ENCODE measurements at places on chromosomes 12 and 14.

- DNase-seq: no peak
Observed at GRCh38 chr14:89138846-89139245, 278.2 kb downstream of the FOXN3 start.

DNA sequence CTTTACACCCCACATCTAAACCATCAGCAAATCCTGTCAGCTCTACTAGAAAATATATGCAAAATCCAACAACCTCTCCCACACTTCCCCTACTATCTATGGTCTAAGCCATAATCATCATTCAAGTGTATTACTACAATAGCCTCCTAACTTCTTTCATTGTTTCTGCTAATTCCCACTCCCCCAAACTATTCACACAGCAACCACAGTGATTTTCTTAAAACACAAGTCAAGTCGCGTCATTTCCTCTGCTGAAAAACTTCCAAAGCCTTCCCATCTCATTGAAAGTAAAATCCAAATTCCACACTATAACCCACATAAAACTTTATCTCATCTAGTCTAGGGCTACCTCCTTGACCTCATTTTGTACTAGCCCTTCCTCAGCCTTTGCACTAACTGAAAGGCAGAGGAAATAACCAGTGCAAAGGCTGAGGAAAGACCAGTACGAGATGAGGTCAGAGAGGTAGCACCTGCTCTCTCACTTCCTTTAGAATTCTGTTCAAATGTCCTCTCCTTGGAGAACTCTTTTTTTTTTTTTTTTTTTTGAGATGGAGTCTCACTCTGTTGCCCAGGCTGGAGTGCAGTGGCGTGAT lies 65.5 kb upstream of the MDM1 start:
- DNase-seq: no peak

DNA sequence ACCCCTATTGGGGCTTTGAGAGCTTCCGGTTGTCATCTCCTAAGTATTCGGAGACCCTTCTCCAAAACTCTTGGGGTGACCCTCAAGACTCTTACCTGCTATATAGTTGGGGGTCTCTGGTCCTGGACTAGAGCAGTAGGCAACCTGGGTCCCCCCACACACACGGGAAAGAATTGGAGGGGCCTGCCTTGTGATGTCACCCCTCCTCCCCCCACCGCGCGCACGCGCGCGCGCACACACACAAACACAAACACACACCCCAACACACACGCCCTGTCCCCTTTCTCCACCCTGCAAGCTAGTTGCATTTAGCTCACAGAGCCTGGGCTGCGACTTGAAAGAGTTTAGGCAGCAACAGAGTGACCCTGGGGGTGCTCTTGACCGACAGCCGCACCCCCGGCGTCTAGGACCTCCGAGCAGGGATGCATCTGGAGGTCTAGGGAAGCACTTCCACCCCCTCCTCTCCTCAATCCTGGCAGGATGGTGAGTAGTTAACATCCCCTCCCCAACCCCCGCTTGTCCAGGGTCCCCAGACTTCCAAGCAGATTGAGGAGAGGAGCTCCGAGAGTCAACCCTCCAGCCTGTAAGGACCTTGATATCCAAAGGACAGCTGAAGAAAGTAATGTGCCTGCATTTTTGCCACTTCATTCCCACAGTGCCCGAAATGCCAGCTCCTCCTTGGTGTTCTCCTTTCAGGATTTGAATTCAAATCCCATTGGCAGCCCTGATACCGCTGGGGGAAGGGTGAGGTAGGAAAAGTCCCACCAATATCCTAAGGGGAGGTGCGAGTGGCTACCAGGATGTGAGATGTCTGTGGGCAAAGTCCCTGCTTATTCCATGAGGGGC lies 1.4 kb upstream of the DNAJC14 start:
- DNase-seq: peak; percentile 71

GRCh38 chr14:100110816-100111215 lies 45.6 kb downstream of the EVL start:
- no peak for DNase-seq

DNA sequence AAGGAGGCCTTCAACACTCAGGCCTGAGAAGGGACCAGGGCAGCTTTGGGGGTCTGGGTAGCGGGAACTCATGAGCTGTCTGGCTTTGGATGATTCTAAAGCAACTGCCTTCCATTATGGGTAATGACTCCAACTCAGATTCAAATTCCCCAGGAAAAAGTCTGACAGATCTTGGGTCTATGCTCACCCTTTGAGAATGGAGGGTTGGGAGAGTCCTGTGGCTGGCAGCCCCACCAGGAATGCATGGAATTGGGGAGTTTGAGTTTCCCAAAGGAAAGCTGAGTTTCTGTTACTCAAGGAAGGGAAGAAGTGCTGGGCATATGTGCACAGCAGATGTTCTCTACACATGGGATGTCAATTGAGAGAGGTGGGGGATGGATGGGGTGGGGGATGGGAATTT lies 22.4 kb upstream of the LTBP2 start:
- no peak for DNase-seq

DNA sequence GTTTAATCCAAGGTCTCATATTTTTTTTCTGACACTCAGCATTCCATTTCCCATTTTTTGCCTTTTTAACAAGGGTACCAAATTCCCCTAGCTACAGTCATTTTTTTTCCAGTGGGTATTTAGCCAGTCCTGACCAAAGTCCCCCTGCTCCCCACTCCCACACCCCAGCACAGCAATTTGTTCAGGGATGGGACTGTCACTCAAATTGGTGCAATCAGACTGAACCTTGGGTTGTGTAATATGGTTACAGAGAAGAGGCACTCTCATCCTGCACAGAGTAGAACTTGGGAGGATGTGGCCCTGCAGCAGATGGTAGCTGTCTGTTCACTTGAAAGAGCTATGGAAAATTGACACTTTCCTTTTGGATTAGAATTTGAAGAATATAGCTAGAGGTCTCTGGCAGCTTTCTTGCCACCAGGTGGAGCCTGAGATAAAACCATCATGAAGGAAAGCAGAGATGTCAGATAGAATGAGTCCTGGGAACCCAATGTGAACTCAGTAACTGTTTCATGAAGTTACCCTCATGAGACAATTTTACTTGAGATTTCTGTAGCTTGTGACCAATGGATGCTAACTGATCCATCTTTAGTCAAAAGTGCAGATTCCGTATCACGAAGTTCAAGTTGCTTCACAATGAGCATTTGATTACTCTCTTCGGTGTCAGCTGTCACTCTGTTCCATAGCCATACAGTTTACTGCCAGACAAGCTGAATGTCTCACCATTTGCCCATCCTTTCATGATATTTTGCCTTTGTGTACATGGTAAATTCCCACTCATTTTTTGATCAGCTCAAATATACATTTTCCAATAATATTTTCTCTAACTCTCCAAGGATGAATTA lies 394.0 kb upstream of the SYT1 start:
- DNase-seq: no peak

DNA sequence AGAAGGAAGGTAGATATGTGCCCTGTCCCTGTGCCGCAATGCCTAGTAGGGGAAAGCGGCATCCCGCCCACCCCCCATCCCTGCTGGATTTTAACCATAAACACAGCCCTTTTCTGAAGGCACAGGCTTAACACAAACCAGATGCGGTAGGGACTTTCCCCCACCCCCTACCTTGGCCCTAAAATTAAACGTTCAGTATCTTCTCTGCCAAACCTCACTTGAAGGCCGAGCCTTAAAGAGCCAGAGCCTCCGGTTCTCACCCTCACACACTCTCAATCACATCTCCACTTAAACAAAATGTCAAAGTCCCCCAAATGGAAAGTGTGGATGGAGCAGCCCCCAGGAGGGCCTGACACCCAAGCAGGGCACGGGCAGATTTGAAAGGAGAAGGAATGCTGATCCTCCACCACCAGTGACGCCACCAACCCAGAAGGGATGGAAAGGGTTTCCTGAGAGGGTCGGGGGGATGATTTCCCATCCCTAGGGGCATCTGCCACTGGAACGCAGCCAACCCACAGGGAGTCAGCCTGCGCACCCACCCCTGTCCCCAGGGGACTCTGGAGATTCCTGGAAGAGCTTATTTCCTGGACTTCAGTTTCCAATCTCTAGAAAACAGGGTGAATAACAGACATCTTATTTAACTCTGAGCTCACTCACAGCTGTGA lies 26.4 kb downstream of the ACTN1 start:
- no peak for DNase-seq

GRCh38 chr14:73729556-73730265 lies 15.5 kb upstream of the PNMA1 start:
- no peak for DNase-seq

DNA sequence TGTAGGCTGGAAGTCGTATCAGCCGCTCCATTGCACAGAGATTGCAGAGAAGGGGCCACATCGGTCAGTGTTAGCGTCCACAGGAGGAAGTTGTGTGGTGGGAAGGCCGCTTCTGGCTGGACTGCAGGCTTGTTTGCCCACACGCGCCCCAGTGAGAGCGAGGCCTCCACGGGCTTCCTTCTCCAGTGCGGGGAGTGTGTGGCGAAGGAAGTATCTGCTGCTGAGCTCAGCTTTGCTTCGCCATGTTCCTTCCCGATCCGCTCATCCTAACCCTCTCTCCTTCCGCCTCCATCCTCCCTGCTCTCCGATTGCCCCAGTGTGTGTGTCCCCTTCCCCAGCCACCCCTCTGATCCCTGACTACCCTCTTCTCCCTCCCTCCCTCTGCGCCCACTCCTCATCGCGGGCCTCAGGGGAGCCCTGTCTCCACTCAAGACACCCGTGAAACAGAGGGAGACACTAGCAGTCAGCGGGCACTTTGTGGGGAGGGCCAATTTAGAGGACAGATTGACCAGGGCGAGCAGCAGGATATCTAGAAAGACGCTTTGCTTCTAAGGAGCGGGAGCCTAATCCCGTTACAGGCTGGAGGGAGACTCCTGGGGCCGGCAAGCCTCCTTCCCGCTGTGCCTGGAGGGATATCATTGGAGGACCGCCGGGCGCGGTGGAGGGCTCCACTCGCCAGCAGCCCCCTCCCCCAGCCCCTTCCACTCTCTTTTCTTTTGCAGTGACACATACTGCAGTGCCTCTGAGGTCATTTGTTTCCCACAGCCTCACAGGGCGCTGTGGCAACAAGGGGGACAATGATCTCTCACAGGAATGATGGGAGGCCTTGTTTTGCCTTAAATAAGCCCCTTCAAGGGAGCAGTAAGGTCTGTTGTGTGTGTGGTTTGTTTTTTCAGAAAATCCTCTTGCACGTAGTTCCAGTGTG lies 428.8 kb downstream of the ZFP36L1 start:
- no peak for DNase-seq

- DNase-seq: no peak
Observed at GRCh38 chr14:29648045-29648444, 279.6 kb downstream of the PRKD1 start.

- no peak for DNase-seq
Observed at GRCh38 chr14:23066368-23066767, 9.0 kb upstream of the CDH24 start.

GRCh38 chr12:127133675-127134335 lies 1133.2 kb upstream of the TMEM132C start:
- no peak for DNase-seq

GRCh38 chr14:88765130-88765529 lies 27.6 kb downstream of the EML5 start:
- DNase-seq: no peak

- peak; percentile 31 for DNase-seq
Observed at GRCh38 chr12:118371321-118372282, 1.1 kb downstream of the TAOK3 start.

DNA sequence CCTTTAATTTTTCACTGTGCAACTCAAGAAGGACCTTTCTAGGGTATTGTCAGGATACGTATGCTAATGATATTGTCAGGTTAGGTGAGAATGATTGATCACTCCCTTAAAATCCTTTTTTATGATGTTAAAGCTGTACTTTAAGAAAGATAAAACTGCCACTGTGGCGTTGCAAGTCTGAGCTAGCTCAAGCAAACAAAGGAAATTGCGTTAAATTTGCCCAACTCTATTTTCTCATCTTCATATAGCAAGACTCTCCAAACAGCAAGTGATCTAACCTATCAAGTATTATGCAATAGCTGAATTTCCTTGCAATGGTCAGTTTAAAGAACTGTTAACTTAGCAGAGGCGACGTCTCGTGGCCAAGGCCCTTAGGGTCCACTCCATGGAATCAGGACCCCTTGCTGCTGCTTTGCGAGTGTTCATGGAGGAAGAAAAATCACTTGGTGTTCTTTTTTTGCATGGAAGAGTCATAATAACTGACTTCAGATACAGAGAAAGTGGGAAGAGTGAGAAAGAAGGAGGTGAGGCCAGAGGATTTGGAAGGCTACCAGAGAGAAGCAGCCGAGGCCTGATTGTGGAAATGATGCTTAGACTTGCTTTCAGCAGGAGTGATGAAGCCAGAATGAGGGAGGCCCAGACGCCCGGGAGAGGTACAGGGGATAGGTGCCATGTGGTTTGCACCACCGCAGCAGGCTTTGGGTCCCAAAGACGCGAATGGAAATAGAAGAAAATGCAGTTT lies 2.5 kb downstream of the TRAF3 start:
- no peak for DNase-seq

DNA sequence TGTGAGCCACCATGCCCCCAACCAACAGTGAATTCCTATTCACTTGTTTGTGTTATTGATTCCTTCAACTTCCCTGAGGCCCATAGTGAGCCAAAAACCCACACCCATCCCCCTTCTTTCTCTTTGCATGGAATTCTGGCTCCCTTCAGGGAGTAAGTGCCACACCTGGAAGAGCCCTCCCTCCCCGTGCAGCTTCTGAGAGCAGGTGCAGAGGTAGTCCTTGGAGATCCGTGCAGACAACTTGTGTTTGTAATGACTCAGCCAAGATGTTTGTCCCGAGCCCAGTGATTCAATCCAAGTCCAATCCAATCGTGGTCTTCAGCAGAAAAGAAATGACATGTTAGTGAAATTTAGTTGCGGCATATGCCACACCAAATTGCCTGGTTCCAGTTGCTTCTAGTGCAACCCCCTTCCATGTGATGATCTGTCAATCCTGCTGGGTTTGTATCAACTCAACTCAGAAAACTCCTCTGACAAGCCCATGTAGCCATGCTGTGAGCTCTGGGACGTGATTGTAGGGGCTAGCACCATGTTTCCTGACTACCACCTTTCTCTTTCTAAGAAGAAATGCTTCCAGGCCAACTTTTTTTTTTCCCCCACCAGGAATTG lies 27.5 kb downstream of the GPRC5A start:
- no peak for DNase-seq

- no peak for DNase-seq
Observed at GRCh38 chr12:46572644-46573346, 200.2 kb upstream of the SLC38A2 start.

DNA sequence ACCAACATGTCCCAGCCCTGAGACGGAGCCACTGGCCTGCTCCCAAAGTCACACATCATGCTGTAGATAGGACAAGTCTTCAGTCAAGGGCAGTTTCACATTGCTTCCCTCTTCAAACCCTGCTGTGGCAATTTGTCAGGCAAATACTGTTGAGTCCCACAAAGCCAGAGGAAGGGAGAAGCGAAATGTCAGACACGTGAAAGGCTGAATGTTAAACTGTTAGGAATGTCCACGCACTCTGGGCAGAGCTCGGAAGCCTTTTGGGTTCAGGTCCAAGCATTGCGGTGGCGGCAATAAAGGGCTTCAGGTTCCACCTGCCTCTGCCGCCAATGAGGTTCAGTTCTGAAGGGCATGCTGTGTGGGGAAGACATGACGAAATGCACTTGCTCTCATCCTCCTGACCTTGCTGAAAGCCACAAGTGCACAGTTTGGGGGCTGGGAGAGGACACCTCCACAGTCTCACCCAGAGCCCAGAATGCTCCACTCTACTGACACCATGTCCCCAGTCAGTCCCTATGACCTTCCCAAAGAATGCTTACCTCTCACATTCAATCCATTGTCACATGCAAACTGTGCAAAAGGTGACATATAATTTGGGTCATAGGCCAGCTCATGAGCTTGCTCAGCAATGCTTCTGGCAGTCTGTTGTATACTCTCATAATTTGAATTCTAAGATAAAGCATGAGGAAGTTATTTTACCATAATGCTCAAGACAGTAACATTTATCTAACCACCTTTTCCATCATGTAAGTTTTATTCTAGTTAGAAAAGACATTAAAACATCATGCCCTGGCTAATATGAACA lies 35.7 kb downstream of the RAD9B start:
- DNase-seq: no peak

Data from activated naive CD4-positive, alpha-beta T cell treated with anti-CD3 and anti-CD28 coated beads, Interleukin-2, amount 10 ng/mL, durations not matched to agents 7 days and 5 days (primary cell).